ENCODE measurements at places on chromosomes 5 and 9.

- no peak for DNase-seq
Observed at GRCh38 chr9:99046068-99046467, 58.8 kb upstream of the TGFBR1 start.

GRCh38 chr5:115557667-115558387 is 13.3 kb upstream of the FEM1C start:
- DNase-seq: no peak

GRCh38 chr5:16315501-16315900 is 135.9 kb upstream of the MARCHF11 start:
- peak; percentile 23 for DNase-seq

DNA sequence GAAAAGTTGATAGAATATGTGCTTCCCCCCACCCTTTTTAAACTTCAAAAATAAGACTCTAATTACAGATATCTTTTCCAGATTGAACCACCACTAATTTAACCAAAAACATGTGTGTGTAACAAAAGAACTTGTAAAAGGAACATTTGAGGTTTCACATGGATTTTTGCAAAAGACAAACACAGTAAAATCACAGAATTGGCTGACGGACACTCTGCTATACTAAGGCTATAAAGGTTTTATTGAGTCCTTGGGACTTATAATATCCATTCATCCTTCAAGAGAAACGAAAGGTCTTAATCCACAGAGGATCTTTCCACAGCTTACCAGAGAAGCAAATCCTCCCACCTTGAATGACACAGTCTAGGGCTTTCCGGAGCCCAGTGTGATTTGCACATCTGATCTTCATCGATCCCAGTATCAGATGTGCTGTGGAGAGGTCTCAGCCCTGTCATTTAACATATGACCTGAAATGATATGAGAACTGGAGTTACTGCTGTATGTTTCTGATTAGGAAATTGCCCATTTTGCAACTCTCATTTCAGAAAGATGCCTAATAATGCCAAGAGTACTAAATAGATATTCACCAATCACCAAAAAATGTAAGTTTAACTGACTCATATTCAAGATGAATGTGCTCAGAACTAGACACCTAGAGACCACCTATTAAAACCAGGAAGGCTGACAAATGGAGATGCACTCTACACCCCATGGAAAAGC is 256.5 kb upstream of the FBXL7 start:
- DNase-seq: no peak

GRCh38 chr9:130020618-130021017 is 22.4 kb downstream of the FNBP1 start:
- peak; percentile 60 for DNase-seq

- no peak for DNase-seq
Observed at GRCh38 chr9:37035648-37036370, 1.7 kb upstream of the PAX5 start.

GRCh38 chr5:175867587-175868347 is 3.6 kb upstream of the CPLX2 start:
- DNase-seq: peak; percentile 89

DNA sequence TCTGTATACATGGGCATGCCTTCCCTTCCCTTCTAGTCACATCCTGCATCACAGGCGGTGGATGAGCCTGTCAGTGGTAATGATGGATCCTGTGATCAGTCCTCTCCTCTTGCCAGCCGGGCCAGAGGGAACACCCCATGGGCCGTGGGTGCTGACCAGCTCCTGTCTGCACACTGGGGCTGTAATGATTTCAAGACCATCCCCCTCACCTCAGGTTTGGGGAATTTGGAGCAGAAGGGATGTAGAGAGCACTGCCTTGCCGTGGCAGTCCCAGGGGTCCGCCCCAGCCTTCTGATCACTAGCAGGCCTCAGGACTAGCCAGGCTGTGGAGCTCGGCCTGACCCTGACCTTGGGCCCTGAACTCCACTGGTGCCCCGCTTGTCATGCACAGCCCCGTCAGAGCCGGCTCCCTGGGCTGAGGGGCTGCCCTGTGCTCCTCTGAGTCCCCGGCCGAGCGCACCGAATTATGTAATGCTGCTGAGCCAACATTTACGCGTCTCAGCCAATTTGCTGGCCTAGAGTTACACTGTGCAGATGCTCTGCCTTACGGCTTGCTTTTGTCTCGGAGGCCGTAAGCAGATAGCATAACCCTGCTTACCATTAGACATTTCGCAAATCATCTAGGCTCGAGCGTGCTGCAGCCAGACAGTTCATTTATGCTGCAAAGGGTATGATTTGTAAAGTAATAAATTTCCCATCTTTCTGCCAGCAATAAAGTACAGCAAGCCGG is 155.3 kb downstream of the MACROH2A1 start:
- peak; percentile 81 for DNase-seq

DNA sequence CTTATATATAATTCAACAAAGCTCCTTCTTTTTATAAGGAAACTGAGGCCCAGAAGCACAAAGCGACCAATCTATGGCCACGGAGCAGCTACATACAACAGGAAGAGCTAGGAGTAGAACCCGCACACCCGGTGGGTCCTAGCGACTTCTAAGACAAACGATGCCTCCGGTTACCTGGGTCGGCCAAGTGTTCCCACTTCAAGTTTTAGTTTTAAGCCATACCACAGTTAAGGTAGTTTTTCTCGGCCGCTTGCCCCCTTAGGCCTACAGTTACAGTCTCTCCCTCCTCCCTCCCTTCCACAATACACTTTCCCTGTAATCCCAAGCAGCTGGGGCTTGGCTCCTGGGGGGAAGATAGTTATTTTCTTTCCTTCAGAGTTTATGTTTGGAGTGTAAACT is 533 bp downstream of the SREK1IP1 start:
- DNase-seq: no peak
